ENCODE measurements at places on chromosomes 5 and 9.
A peak's percentile ranks its signal among the peaks of the same experiment; 100 is the strongest.

DNA sequence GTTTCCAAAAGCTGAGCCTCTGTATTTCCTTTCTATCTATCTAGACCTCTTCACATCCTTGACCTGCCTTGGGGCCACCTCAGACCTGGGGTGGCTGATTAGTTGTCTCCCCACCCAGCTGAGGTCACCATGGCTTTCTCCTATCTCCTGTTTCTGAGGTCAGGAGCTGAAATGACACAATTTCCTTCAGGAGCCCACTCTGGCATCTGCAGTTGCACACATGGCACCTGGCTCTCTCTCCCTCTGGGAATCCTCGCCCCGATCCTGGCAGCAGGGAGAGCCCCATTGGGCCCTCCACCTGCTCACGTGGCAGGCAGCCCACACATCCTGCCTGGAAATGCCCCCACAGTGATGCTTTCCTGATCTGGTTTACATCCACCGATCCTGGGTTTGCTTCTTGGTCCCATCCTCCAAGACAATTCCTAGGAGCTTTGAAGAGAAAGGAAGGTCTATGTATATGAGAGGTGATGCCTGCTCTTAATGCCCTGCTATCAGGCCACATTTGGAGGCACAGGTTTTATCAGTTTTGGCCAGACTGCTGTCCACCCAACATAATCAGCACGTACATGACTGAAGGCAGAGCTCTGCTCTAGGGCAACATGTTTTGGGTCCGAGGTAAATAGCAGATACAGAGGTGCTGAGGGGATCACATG, 53.7 kb downstream of the MARCHF3 start:
- no peak for DNase-seq

GRCh38 chr5:139693676-139694364, 45.7 kb downstream of the CXXC5 start:
- no peak for DNase-seq

DNA sequence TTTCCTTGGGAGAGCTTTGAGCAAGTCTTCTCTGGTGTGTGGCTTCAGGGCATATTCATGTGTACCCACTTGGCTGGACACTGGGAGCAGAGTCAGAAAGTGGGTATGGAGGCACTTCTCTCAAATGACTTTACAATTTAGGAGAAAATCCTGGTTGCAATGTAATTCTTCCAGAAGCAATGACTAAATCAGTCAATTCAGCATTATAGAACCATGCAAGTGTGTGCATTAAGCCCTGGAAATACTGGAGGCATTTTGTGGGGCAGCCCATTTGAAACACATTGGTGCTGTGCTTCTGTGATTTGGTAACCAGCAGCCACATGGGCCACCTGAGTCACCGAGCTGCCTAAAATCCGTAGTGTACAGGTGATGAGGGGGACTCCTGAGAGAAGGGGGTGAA, 94.6 kb upstream of the TAS2R1 start:
- no peak for DNase-seq

- DNase-seq, result no peak
Measured at GRCh38 chr9:97237311-97237786, 70.1 kb upstream of the CCDC180 start.

GRCh38 chr9:125422853-125423252, 161.2 kb downstream of the GAPVD1 start:
- DNase-seq, result no peak

DNA sequence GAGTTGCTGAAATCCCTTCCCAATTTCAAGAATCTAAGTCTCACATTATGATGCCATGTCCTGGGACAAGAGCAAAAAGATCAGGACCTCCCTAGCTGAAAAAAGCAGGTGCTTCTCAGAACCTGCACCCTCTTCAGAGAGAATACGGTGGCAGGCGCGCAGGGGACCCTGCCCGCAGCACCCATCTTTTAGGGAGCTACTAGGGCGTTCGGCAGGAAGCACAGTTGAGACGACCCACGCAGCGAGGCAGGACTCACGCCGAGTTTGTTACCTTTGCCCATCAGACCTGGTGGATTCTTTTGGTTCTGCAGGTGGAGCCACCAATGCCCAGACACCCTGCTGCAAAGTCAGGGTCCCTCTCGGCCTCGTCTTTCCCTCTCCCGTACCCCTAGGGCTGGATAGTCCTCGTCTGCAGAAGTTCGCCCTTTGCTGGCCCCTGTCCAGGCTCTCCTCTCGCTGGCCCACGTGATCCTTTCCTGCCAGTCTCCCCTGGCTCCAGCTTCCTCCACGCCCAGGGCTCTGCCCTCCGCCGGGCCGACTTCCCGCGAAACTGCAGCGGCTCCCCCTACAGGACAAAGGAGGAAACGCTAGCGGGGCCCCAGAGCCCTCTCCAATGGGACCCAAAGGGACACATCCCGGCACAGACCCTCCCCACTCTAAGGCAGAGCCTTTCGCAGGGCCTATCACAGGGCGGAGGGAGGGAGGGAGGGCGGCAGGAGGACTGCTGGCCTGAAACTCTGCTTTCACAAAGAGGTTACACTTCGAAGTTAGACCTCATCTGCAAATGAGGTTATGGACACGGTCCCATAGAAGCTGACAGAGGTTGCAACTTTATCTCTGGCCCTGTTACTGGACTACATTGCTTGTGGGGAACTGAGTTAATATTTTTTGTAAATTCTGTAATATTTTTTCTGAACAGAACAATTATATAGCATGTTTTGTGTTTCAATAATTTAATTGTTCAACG, 28.8 kb downstream of the TMEM174 start:
- peak; percentile 40 for DNase-seq

Measured in stimulated activated CD4-positive, alpha-beta T cell treated with anti-CD3 and anti-CD28 coated beads, Interleukin-1b, Interleukin-23, amount 100 ng/mL, for 24 hours (primary cell).